ENCODE measurements at places on chromosomes 13 and 19. TPM values are rescaled to one million over a fixed set of nuclear protein-coding genes. Genes with fewer than 3 reads are reported as not detected.

Gene TMEM91
- 34.9 TPM for polyA plus RNA-seq

- no peak for DNase-seq
Observed at GRCh38 chr13:107715496-107715895, 499.8 kb downstream of the LIG4 start.

DNA sequence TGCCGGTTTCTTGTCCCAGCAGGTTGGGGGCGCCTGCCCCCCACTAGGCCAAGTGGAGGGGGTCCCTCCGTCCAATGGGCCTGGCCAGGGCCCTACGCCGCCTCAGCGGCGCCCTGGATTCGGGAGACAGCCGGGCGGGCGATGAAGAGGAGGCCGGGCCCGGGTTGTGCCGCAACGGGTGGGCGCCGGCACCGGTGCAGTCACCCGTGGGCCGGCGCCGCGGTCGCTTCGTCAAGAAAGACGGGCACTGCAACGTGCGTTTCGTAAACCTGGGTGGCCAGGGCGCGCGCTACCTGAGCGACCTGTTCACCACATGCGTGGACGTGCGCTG is 6.2 kb downstream of the KCNJ14 start:
- no peak for DNase-seq

GRCh38 chr19:38229585-38230073 is 5.6 kb upstream of the DPF1 start:
- DNase-seq, result peak; percentile 21

DNA sequence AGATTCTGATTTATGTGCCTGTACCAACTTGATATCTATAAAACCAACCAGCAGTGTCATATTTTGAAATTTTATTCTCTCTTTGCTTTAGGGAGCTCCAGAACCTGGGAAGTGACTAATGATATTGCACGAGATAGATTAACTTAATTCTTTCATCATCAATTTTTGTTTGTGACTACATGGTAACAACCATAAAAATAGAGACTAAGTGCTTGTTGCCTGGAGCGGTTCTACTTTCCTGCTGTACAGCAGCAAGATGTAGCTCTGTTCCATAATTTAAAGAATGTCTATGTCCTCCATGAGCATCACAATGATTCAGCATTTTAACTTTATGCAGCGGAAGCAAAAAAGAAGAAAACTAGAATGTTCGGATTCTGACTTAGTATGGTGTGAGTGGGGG is 275.6 kb downstream of the KLF5 start:
- DNase-seq, result peak; percentile 47

- DNase-seq, result no peak
Observed at GRCh38 chr19:50205681-50206138, 2.3 kb downstream of the MYH14 start.

GRCh38 chr19:16536130-16536529 is 6.1 kb downstream of the CHERP start:
- DNase-seq, result no peak
